Aortic smooth muscle cell (primary cell): ENCODE measurements at places on chromosomes 5 and 9. TPM values are rescaled to one million over a fixed set of nuclear protein-coding genes. Genes with fewer than 3 reads are reported as not detected.

PCDHGA12 gene
- 17.6 and 22.3 TPM in 2 replicates for total RNA-seq

FOXD4 gene
- total RNA-seq: 0.06 and 0.13 TPM in 2 replicates

WDR38 gene
- not detected in 2 replicates for total RNA-seq

CDKN2A gene
- total RNA-seq: 8.0 and 10.7 TPM in 2 replicates

CARD9 gene
- 2.6 and 4.1 TPM in 2 replicates for total RNA-seq

IL13 gene
- not detected in 2 replicates for total RNA-seq

KIF4B gene
- total RNA-seq: under 0.01 TPM in 1 of 2 replicates, not detected in the other

HDAC3 gene
- 52.8 and 60.9 TPM in 2 replicates for total RNA-seq

ELOVL7 gene
- under 0.01 TPM in 1 of 2 replicates, not detected in the other for total RNA-seq

TAF11L5 gene
- total RNA-seq: not detected in 2 replicates

ARL14EPL gene
- total RNA-seq: not detected in 2 replicates

ZFP2 gene
- total RNA-seq: 0.25 and 0.92 TPM in 2 replicates

PCDHGB6 gene
- total RNA-seq: 3.3 and 4.7 TPM in 2 replicates

ADRA1B gene
- total RNA-seq: under 0.01 and 0.25 TPM in 2 replicates

PCDHA1 gene
- under 0.01 and 0.06 TPM in 2 replicates for total RNA-seq

FBP2 gene
- total RNA-seq: 0.06 TPM in 1 of 2 replicates, not detected in the other

HARS1 gene
- 74.6 and 92.6 TPM in 2 replicates for total RNA-seq

TAF1L gene
- under 0.01 TPM in 2 replicates for total RNA-seq

STPG3 gene
- total RNA-seq: not detected in 2 replicates

OR13C3 gene
- total RNA-seq: not detected in 2 replicates
